Stimulated activated CD4-positive, alpha-beta T cell treated with anti-CD3 and anti-CD28 coated beads, Interleukin-1b, Interleukin-23, amount 100 ng/mL, for 1 hour (primary cell): ENCODE measurements at places on chromosomes 6 and 20.

DNA sequence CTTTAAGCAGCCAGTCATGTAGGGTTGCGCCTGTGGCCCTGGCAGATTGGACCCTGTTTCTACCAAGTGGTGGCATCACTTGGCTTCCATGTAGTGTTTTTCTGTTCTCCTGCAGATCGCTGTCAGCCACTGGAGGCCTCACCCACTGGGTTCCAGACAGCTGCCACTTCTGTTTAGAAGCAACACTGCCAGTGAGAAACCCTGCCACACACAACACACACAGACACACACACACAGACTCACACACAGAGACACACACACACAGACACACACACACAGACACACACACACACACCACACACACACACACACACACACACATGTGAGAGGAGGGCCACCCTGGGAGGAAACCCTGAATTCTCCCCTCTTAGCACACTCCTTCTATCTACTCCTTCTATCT lies 51.8 kb downstream of the UTRN start:
- DNase-seq = no peak

- no peak for DNase-seq
Observed at GRCh38 chr6:19789100-19789803, 47.9 kb upstream of the ID4 start.

GRCh38 chr6:16334671-16335070 lies 96.3 kb downstream of the GMPR start:
- DNase-seq = no peak

DNA sequence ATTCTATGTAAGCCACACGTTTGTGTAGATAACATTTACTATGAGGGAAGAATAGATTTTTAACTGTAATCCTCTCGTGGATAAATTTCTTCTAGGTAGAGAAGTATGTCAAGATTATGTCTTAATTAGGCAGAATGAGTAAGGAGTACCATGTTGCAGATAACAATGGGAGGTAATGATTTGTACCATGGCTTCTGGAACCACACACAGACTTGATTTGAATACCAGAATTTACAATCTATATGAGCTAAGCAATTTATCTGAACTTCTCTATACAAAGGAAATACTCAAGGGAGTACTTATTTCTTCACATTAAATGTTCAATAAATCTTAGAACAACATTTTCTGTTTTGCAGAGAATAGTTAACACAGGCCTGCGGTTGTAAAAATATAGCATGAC lies 51.5 kb downstream of the RPS12 start:
- no peak for DNase-seq

GRCh38 chr20:23752481-23753193 lies 1.9 kb upstream of the CST1 start:
- DNase-seq = no peak

- DNase-seq = no peak
Observed at GRCh38 chr6:9484091-9484490, 930.8 kb downstream of the TFAP2A start.

DNA sequence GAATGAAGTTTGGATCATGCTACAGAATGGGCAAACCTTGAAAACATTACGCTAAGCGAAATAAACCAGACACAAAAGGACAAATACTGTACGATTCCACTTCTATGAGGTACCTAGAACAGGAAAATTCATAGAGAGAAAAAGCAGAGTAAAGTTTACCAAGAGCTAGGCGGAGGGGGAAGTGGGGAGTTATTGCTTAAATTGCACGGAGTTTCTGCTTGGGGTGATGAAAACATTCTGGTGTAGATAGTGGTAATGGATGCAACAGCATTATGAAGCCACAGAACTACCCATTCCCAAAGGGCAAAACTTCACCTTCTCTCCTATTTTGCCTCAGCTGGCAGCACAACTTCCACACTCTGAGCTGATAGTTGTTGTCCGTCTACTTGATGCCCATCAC lies 6.4 kb upstream of the PDYN start:
- DNase-seq = no peak

DNA sequence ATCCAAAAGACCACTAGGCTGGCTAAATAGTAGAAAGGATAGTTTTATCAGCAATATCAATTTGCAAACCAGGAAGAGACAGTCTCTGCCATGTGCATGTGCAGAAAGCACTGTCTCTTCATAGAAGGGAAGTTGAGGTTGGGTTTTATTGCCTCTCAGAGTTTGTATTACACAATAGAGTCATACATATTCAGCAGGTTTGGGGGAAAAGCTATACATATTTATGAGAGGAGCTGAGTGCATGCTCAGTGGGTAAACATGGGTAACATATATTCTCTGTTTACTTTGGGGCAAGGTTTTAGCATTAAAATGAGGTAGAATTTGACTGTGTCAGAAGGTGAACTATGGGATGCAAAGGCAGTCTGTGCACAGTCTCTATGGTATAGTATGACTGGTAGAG lies 14.9 kb downstream of the TMEM170B start:
- DNase-seq = no peak

GRCh38 chr6:87756858-87757257 lies 54.8 kb upstream of the AKIRIN2 start:
- DNase-seq = no peak

DNA sequence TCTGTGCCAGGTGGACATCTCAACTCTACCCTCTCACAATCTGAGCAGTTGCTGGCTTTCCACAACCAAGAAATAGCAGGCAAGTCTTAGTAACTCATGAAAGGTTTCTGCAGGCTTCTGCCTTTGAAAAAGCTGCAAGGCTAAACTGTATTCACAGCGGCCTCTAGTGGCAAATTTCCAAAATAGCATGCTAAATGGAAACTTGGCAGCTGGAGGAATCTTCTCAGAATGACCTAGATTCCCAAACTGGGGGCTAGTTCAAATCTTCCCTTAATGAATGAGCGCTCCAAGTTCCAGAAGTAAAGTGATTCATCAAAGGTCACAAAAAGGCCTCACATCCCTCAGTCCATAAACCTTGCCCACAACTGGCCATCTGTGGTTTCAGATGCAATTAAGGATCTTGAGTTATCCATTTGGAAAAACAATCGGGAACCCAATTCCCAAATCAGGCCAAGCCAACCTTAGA lies 11.9 kb upstream of the CPNE5 start:
- no peak for DNase-seq

- no peak for DNase-seq
Observed at GRCh38 chr6:65170273-65170672, 536.8 kb downstream of the EYS start.

GRCh38 chr6:84641076-84641475 lies 123.3 kb downstream of the TBX18 start:
- no peak for DNase-seq

DNA sequence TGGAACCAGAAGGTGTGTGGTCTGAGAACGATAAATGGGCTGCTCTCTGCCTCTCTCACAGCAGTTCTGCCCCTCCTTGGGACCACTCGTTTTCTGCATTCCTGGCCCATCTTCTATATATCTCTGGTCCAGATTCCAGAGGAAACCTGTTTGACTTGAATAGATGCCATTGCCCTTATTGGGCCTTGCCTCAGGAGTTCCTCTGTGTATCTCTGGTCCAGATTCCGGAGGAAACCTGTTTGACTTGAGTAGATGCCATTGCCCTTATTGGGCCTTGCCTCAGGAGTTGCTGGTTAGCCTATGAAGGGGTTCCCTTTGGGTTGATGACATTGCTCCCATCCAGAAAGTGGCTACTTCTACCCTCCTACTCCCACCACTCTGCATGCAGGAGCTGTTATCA lies 189.4 kb downstream of the SLC16A10 start:
- no peak for DNase-seq

DNA sequence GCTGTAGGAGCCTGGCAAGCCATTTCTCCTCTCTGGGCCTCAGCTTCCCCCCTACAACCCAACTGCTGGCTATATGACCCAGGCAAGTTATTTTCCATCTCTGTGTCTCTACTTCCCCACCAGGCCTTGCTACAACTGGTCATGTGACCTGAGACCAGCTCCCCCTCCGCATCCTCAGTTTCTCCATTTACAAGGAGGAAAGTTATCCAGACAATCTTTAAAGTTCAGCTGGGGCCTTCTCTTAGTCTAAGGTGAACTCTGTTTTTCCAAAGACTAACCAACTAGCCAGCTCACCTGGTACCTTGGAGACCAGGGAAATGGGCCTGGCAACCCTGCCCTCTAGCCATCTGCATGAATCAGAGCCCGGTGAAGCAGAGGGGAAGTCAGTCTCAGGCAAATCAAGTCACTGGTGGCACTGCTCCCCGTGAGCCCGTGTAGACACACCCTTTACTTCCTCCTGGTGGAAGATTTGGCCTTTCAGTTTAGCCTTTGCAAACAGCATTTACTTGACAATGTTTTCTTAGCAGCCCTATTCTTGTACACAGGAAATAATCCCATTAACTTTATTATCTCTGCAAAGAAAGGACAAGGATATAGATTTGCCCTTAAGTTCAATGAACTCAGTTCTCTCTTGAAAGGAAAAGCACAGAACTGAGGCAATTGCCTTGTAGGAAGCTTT lies 157.7 kb downstream of the VEGFA start:
- DNase-seq = no peak

- DNase-seq = no peak
Observed at GRCh38 chr6:137783710-137784109, 83.3 kb upstream of the TNFAIP3 start.

GRCh38 chr6:130115036-130115435 lies 96.7 kb downstream of the L3MBTL3 start:
- no peak for DNase-seq

DNA sequence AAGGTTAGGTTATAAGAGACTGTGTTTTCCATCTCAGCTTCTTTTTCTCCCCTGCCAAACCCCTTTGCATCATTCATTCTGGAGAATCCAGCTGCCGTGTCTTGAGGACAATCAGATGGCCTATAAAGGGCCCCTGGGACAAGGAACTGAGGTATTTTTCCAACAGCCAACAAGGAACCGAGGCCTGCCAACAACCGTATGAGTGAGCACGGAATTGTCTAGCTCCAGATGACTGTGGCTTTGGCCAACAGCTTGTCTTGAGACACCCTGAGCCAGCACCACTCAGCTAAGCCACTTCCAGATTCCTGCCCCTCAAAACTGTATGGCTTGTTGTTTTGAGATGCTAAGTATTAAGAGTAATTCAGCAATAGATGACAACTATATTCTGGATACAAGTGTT lies 433.7 kb upstream of the HSF2 start:
- no peak for DNase-seq

- DNase-seq = no peak
Observed at GRCh38 chr6:97067045-97067444, 142.5 kb downstream of the KLHL32 start.

DNA sequence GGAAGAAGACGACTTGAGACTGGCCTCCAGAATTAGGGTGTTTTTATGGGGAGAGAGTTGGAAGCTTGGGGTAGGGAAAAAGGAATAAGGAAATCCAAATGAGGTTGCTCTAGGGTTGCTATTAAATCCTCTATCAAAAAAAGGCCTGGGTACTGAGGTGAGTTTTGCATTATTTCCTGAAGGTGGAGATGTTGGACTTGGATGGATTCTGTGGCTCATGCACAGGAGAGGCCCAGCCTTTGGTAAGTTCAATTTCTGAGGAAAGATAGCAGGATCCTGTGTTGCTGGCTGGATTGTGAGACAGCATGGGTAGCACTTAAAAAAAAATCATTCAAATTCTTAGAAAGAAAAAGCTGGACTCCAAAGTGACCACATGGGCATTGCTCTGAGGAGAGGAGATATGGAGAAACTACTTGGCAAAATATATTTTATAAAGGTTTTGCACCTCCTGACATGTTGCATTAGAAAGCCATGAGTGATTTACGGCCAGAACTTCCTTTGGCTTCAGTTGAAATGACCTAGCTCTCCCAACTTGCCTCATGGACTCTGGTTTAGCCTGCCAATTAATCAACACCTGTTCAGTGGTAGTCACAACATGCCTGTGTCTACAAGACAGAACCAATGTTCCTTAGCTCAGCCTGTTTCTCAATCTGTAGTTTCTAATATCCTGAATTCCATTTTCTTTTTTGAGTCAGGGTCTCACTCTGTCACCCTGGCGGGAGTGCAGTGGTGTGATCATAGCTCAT lies 152.1 kb upstream of the RALGAPA2 start:
- DNase-seq = no peak

DNA sequence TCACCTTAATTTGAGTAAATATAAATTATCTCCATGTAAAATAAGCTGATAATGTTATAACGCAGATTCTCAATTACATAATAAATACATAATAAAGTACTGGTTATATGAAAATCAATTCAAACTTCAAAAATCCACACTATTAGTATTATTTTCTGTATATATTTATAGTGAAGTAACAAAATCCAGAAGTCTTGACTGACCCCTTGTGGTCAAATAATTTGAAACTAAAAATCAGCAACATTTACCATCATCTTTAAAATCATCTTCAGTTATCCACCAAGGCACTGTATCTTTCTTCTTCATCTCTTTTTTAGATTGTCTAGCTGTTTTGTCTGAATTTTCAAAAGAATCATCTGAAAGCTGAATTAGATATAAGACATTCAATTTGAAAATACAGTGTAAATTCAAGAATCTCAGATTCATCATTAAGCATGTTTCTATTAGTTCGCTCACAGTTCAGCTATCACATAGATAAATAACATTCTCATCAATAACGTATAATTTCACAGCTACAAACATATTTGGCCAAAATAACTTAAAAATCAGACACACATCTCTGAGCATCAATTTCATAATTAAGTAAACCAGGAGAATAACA lies 6.5 kb downstream of the CEP162 start:
- DNase-seq = no peak

GRCh38 chr6:38187325-38187724 lies 367.8 kb downstream of the ZFAND3 start:
- DNase-seq = no peak

DNA sequence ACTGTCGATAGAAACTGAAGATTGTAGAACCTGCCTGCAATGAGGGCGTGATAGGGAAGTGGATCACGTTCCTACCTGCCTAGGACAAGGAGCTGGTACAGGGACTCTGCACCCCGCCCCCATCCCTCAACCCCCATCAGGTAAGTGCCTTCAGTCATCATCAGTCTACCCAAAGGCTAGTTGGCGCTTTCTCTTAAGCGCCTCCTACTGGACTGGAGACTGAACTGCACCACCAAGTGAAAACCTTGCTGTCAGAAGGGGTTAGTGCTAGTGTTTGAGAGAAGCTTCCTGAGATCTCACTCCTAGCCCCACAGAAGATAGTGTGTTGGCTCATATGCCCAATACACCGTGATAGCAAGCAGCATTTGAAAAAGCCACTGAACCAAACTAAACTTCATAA lies 706.5 kb upstream of the MAN1A1 start:
- DNase-seq = no peak

- DNase-seq = no peak
Observed at GRCh38 chr20:308427-309038, 11.2 kb downstream of the ZCCHC3 start.

- no peak for DNase-seq
Observed at GRCh38 chr6:131844243-131844841, 36.5 kb downstream of the ENPP1 start.

GRCh38 chr6:90219209-90219985 lies 77.2 kb downstream of the BACH2 start:
- no peak for DNase-seq

DNA sequence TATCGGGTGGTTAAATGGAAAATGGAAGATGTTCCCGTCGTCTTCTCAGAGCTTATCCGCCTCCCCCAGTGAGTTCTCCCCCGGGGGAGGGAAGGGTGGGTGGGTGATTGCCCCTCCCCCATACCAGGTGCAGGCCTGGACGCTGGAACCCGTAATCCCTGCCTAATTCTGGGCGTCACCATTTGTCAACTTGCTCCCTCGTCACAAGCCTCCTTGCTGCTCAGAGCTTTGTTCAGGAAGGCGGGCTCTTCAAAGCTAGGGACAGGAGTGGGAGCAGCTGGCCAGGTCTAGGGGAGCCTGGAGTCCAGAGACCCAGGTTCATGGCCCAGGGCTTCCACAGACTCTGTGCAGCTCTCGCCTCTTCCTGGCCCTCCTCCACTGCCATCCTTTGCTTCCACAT lies 25.6 kb downstream of the CDH22 start:
- no peak for DNase-seq
